ENCODE measurements at places on chromosomes 1 and 21.

DNA sequence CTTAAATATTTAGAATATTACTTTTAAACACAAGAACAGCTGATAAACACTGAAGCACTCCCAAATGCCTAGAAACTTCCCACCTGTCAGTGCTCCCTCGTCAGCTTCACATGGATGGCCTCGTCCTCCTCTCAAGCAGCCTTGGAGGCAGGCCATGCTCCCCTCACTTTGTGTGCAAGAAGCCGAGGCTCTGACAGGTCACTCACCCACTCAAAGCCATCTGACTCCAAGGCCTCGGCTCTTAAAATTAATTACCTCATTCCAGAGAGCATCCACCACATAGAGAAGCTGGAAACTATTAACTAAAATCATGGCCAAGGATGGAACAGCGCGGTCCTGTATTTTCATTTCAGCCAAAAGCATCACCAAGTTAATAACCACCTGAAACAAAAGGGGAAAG, 17.8 kb downstream of the LBR start:
- no peak for DNase-seq

DNA sequence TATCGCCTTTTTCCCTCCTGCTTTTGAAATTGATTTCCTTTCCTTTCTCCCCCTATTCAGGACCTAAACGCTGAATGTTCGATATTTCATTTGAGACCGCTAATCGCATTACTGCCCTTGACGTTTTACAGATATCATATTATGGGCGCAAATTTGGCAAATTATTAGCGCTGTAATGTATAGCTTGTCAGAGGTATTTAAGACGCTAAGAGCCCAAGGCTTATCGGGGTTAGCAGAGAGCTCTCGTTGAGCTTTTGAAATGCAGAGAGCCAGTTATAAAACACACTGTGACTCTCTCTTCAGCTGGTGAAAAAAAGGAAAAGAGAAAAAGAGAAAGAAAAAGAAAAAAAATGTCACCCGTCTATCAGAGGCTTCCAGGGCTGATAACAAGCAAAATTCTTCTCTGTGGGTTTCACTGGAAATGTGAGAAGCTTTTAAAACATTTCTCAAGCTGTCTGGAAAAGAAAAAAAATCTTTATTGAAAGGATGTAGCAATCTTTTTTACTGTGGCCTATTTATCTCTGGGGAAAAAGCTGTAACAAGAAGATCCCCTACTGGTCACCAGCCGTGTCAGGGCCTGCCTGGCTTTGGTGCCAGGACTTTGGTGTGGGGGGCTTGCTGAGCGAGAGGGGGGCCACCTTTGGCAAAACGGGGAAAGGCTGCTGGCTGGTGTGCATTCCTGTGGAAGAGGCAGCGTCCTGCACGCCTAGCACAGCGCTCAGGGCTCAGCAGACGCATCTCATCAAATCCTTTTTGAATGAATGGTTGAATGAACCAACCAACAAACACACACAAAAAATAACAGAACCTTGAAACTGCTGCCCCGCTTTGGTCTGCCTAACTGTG, 119.8 kb downstream of the RNF220 start:
- DNase-seq: no peak

DNA sequence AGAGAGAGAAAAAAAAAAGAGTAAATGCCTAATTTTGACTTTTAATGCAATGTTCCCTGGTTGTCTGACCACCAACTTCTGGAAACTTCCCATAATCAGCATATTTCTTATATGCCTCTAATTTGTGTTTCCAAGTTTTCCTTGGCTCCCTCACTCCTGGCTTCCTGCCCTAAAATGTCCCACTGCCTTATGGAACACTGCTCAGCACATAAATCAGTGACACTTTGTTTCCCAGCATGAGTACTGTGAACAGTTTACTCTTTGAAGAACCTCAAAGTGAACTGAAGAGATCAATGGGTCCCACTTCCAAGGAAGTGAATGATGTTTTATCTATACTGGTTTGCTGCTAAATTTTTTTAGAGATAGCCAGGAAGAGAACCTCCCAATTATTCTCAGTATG, 271.3 kb upstream of the PRMT6 start:
- no peak for DNase-seq

- DNase-seq: no peak
These were observed 83.1 kb upstream of the KLHDC7A start for GRCh38 chr1:18397641-18398040.

Measured in activated T-helper 1 cell treated with anti-CD3 and anti-CD28 coated beads, Interleukin-2, amount 50 U/mL, for 16 hours (primary cell).